ENCODE measurements at places on chromosomes 6 and 20.

DNA sequence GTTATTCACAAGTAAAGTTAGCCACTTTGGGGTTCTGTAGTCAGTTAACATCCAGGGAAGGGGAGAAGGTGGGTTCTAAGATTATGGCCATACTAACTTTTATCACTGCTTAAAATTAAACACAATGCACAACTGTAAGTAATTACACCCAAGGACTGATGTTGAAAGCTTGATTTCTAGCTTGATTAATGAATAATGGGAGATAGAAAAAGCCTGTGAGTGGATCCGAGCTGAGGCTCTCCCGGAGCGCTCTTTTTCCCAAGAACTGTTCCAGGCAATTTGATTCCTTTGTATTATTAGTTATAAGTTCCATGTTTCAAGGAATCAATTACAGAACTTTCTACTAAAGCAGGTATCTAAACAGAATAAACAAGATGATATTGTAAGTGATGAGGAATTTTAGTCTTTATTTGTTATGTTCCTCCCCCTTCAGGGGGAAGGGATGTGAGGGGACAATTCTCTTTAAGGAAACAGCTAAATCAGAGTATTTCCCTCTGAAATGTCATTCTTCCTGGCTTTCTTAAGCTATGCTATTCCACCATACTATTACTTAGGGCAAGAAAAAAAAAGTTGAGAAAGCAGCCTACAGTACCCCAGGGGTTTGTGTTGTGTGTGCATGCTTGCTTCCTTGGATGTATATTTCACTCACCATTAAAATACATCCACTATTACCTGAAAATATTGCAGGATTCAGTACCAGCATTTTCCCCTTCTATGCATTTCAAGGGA lies 3.8 kb downstream of the TSHZ2 start:
- no peak for DNase-seq

DNA sequence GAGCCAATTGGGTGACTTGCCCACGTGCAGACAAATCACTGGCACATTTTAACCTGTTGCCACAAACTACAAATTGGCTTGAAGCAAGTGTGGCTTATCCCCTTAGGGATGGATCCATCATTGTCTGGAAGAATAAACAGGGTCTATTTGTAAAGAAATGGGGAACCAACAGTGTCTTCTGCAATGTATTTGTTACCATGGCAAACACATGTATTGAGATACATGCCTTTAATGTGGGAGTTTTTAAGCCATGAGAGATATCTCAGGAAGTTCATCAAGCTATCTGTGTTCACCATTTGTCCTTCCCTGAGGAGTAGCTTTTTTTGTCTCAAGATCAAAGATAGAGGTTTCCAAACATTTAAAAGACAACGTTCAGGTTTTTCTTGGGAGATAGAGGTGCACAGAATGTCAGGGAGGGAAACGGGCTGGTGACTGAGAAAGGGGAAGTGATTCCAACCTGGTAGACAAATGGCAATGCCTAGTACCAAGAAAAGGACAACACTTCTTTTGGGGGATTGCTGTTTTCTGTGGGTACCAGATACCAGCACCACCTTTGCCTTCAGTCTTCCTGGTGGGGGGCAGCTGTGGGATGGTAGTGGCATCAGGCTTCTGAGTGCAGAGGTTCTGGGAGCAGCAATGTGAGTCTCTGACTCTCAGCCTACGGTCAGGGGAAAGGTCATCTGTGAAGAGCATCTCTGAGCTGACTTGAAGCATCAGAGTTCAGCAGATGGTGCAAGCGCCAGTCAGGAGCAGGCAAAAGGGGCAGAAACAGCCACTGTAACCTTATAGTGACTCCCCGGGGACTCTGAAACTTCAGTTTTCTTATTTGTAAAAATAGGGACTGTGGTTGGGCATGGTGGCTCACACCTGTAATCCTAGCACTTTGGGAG lies 20.1 kb upstream of the BCAS1 start:
- DNase-seq = no peak

GRCh38 chr6:56875961-56876360 lies 78.9 kb upstream of the BEND6 start:
- DNase-seq = no peak

DNA sequence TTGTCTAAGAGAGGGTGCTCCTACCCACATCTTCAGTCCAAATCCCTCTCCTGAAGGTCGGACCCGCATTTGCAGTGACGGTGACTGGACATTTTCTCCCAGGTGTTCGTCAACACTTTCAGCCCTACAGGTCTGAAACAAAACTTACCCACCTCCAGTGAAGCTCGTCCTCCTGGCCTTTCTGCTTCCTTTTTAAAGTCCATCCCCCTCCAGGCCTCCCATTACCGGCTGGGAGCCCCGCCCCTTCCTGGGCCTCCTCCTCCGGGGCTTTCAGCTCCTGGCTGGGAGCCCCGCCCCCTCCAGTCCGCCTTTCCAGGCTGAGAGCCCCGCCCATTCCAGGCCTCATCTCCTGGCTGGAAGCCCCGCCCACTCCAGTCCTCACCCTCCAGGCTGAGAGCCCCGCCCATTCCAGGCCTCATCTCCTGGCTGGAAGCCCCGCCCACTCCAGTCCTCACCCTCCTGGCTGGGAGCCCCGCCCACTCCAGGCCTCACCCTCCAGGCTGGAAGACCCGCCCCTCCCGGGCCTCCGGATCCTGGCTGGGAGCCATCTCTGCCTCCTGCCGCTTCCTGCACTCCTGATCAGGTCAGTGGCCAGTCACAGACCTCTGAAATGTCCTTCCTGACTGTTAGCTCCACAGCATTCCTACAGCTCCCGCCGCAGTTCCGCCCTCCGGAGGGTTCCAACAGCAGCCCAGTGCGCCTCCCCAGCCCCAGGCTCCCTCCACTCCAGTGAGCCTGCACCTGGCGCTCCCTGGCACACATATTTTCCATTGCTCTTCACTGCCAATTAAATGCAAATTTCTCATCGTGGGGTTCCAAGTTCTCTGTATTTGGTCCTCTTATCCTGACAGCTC lies 98.5 kb downstream of the LY86 start:
- DNase-seq = peak; percentile 80

- DNase-seq = no peak
Measured at GRCh38 chr6:97663252-97663651, 380.2 kb upstream of the MMS22L start.

- no peak for DNase-seq
Measured at GRCh38 chr20:33984182-33984719, 9.5 kb upstream of the RALY start.

DNA sequence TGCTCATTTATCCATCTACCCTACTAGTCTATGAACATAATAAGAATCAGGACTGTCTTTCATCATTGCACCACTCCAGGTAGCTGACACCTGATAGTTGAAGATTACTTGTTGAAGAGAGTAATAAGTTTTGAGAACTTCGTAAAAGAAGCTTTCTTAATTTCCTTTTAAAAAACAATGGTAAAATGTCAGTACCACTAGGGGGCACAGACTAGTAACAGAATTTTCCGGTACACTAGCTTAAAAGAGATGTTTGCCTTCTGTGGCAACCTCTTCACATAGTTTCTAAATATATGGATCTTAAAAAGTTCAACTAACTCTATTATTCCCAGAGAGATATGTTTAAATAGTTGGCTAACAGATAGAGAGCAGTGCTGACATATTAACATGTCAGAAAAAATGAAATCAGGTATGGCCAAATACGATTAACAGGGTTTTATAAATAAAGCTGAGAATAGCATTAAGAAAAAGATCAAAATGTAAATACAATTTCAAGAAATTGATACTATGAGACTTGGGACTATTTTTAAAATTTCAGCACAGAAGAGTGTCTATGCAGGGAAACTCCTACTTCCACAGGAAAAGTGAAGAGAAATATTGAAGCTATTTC lies 5.4 kb upstream of the KCNQ5 start:
- DNase-seq = no peak

- DNase-seq = no peak
Measured at GRCh38 chr20:57703013-57703412, 6.8 kb downstream of the PMEPA1 start.

- peak; percentile 41 for DNase-seq
Measured at GRCh38 chr20:36050436-36051317, 82.3 kb downstream of the CNBD2 start.

GRCh38 chr6:31905041-31905440 lies 3.2 kb upstream of the ZBTB12 start:
- no peak for DNase-seq
